ENCODE measurements at places on chromosomes 4 and X.

GRCh38 chrX:72495046-72495445, 77.6 kb downstream of the HDAC8 start:
- no peaks in the 10 kb centered on the region for H3K4me1 ChIP-seq
- DNase-seq = no peak
- H3K4me3 ChIP-seq = no peak overlapping the region
- peaks cover 7% of the 10 kb centered on the region for H3K27me3 ChIP-seq
- no peak overlapping the region for H3K27ac ChIP-seq

DNA sequence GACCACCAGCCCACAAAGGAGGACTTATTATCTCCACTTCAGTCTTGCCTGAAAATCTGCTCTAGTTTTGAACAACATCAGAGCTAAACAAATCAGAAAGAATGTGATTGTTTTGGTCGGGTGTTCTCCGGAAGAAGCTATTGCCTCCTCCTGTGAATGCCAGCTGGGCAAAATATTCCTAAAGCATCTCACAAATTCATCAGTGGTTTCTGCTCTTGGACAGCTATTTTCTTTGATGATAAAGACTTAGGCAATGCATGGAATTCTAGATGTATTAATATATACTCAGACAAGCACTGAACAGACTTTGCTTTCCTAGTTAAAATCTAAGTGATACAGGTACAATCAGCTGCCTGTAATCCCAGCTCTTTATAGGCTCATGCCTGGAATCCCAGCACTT, 71.8 kb downstream of the ASMT start:
- H3K27ac ChIP-seq = no peak overlapping the region
- no peak overlapping the region for H3K4me3 ChIP-seq
- DNase-seq = no peak
- peaks cover 12% of the 10 kb centered on the region for H3K36me3 ChIP-seq
- H3K4me1 ChIP-seq = peaks cover 15% of the 10 kb centered on the region
- no peaks in the 10 kb centered on the region for H3K27me3 ChIP-seq

- H3K4me3 ChIP-seq = no peak overlapping the region
- no peak overlapping the region for H3K27ac ChIP-seq
- H3K4me1 ChIP-seq = no peaks in the 10 kb centered on the region
- H3K27me3 ChIP-seq = no peaks in the 10 kb centered on the region
Measured at GRCh38 chrX:24838629-24839028, 144.9 kb downstream of the POLA1 start.

GRCh38 chrX:13473442-13474163, 95.8 kb upstream of the EGFL6 start:
- H3K27me3 ChIP-seq = peaks cover 17% of the 10 kb centered on the region
- peaks cover 12% of the 10 kb centered on the region for H3K4me1 ChIP-seq
- DNase-seq = peak; percentile 7
- H3K36me3 ChIP-seq = no peaks in the 10 kb centered on the region
- peak overlapping the region; percentile 69 for H3K4me3 ChIP-seq

DNA sequence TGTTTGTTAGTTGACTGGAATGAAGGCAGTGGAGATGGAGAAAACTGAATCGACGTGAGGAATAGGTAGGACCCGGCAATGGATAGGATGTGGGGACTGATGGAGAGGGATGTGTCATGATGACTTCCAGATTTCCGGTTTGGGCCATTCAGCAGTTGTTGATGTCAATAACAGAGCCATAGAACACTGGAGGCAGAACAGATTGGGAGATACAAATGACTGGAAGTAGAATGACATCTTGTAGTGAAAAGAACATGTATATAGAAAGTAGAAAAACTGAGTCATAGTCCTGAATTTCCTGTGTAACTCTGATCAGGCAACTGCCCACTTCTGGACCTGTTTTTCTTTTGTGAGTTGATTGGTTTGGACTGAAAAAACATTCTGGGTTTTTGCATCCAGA, 24.5 kb downstream of the CETN2 start:
- no peak overlapping the region for H3K27ac ChIP-seq
- no peak for DNase-seq
- peaks cover 53% of the 10 kb centered on the region for H3K27me3 ChIP-seq
- peaks cover 6% of the 10 kb centered on the region for H3K4me1 ChIP-seq

- peaks cover 18% of the 10 kb centered on the region for H3K27me3 ChIP-seq
- no peaks in the 10 kb centered on the region for H3K36me3 ChIP-seq
- peak overlapping the region; percentile 89 for H3K4me3 ChIP-seq
- H3K27ac ChIP-seq = no peak overlapping the region
Measured at GRCh38 chr4:55546506-55546755, 278 bp downstream of the CLOCK start.

DNA sequence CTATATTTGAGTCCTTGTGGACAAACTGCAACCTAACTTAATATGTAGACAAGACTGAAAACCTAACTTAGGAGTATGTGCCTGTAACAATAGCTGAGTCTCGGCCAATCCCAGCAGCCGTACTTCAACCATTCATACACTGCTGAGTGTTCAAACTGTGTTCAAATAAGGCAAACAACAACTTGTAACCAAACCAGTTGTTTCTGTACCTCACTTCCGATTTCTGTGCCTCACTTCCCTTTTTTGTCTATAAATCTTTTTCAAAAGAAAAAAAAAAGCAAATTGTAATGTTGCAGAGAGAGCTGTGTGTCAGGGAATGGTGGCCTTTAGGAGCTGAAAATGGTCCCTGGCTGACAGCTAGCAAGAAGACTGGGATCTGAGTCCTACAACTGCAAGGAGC, 46.0 kb downstream of the GEMIN8 start:
- H3K4me3 ChIP-seq = no peak overlapping the region
- H3K27me3 ChIP-seq = peaks cover 47% of the 10 kb centered on the region
- H3K4me1 ChIP-seq = peaks cover 13% of the 10 kb centered on the region
- no peaks in the 10 kb centered on the region for H3K36me3 ChIP-seq

DNA sequence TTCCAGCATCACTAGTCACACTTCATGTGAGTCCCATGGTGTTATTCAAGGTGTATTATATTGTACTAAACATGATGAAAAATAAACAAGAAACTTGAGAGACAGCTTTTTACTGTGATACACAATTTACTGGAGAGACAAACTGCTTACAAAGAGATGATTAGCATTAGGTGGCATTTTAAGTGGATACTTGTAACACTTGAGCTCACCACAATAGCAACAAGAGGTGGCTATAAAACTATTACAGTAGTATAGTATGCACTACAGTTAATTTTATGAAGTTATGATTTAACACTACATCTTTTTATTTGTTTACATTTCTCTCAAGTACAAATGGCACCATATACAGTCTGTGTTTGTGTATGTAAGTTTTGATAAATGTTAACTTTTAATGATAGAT, 246.6 kb downstream of the PARM1 start:
- no peaks in the 10 kb centered on the region for H3K4me1 ChIP-seq
- H3K4me3 ChIP-seq = no peak overlapping the region
- no peak for DNase-seq

GRCh38 chr4:151627491-151627890, 133.3 kb downstream of the GATB start:
- H3K4me3 ChIP-seq = no peak overlapping the region
- peaks cover 18% of the 10 kb centered on the region for H3K27me3 ChIP-seq
- H3K36me3 ChIP-seq = no peaks in the 10 kb centered on the region
- no peak for DNase-seq
- H3K4me1 ChIP-seq = no peaks in the 10 kb centered on the region
- H3K27ac ChIP-seq = no peak overlapping the region

- DNase-seq = no peak
- no peaks in the 10 kb centered on the region for H3K36me3 ChIP-seq
- no peak overlapping the region for H3K27ac ChIP-seq
- H3K4me1 ChIP-seq = no peaks in the 10 kb centered on the region
- no peaks in the 10 kb centered on the region for H3K27me3 ChIP-seq
Measured at GRCh38 chr4:115054836-115055235, 58.6 kb downstream of the NDST4 start.

- peaks cover 5% of the 10 kb centered on the region for H3K27me3 ChIP-seq
- H3K4me1 ChIP-seq = no peaks in the 10 kb centered on the region
- no peak for DNase-seq
- H3K36me3 ChIP-seq = no peaks in the 10 kb centered on the region
- H3K27ac ChIP-seq = no peak overlapping the region
- H3K4me3 ChIP-seq = no peak overlapping the region
Measured at GRCh38 chr4:118954246-118954645, 65.6 kb downstream of the SYNPO2 start.

GRCh38 chr4:139770361-139770760, 104.7 kb downstream of the MGST2 start:
- no peak overlapping the region for H3K4me3 ChIP-seq
- no peaks in the 10 kb centered on the region for H3K4me1 ChIP-seq
- no peak overlapping the region for H3K27ac ChIP-seq
- no peaks in the 10 kb centered on the region for H3K36me3 ChIP-seq
- no peak for DNase-seq
- no peaks in the 10 kb centered on the region for H3K27me3 ChIP-seq

DNA sequence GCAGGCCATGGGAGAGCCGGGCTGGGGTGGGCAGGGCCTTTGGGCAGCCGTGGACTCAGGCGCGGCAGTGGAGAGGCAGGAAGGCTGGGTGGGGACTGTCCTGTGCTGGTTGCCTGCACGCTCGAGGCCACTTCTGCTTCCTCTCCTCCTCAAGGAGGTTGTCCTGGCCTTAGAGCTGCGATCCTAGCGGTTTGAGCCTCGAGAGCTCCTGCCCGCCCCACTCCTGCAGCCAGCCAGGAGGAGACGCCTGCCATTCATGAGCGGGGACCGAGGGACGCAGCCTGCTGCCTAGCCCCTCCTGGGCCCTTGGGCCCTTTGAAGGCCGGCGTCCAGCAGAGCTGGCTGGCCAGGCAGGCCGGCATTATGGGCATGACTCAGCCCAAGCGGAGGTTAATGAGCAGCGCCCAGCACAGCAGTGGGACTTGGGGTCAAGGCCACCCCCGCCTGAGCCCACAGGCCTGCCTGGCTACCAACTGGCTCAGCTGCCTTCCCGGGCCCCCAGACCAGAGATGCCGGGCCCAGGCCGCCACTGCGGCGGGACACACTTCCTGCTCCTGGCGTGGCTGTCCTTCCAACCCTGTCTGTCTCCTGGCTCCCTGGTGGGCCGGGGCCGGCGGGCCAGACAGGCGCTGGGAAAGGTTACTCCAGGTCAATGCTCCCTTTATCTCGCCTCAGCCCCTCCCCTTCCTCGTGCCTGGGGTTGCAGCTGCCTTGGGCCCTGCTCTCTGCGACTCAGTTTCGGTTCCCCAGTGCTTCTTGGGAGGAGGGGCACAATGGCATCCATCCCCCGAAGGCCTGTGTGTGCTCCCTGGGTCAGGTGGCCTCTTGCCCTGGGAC, 1.8 kb downstream of the ABCD1 start:
- no peaks in the 10 kb centered on the region for H3K36me3 ChIP-seq
- H3K4me1 ChIP-seq = peaks cover 30% of the 10 kb centered on the region
- H3K4me3 ChIP-seq = peak overlapping the region; percentile 65

DNA sequence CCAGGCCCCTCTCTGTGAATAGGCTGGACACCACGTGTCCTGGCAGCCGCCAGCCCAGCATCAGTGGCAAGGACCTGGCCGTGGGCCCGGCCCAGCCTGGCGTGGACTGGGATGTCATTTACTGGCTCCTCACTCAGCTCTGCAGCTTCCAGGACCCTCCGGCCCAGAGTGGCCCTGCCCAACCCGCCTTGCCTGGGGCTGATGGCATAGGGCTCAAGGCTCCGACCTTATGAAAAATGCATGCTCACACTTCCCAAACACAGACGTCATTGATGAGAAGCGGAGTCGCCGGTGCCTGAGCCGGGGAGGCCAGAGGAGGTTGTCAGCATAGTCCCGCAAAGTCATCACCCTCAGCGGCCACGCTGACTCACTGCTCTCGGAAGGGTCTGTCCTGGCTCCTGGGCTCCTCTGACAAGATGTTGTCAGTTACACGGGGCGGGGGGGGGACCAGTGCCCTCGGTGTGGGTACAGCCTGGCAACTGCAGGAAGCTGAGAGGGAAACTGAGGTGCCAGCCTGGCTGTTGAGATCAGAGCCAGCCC, 14.3 kb downstream of the CFAP99 start:
- H3K4me3 ChIP-seq = no peak overlapping the region
- no peak overlapping the region for H3K27ac ChIP-seq
- DNase-seq = no peak
- no peaks in the 10 kb centered on the region for H3K4me1 ChIP-seq
- H3K27me3 ChIP-seq = no peaks in the 10 kb centered on the region

GRCh38 chr4:184472614-184473498, 1.5 kb downstream of the IRF2 start:
- H3K27ac ChIP-seq = peak overlapping the region; percentile 88
- peak overlapping the region; percentile 84 for H3K4me3 ChIP-seq
- DNase-seq = peak; percentile 83
- H3K27me3 ChIP-seq = no peaks in the 10 kb centered on the region

DNA sequence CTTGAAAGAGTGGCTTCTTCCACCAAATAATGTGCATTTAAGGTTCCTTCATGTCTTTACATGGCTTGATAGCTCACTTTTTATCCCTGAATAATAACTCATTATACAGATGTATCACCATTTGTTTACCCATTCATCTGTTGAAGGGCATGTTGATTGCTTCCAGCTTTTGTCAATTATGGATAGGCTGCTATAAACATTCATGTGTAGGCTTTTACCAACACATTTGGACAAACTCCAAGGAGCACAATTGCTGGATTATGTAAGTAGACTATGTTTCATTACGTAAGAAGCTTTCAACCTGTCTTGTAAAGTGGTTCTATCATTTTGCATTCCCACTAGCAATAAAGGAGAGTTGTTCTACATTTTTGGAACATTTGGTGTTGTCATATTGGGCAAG, 2637.0 kb downstream of the PCDH7 start:
- H3K27me3 ChIP-seq = no peaks in the 10 kb centered on the region
- H3K36me3 ChIP-seq = no peaks in the 10 kb centered on the region
- DNase-seq = no peak
- H3K4me3 ChIP-seq = no peak overlapping the region

GRCh38 chr4:147163311-147163710, 217.6 kb upstream of the TTC29 start:
- DNase-seq = no peak
- H3K4me3 ChIP-seq = no peak overlapping the region
- H3K27ac ChIP-seq = no peak overlapping the region
- H3K4me1 ChIP-seq = no peaks in the 10 kb centered on the region
- H3K36me3 ChIP-seq = no peaks in the 10 kb centered on the region

DNA sequence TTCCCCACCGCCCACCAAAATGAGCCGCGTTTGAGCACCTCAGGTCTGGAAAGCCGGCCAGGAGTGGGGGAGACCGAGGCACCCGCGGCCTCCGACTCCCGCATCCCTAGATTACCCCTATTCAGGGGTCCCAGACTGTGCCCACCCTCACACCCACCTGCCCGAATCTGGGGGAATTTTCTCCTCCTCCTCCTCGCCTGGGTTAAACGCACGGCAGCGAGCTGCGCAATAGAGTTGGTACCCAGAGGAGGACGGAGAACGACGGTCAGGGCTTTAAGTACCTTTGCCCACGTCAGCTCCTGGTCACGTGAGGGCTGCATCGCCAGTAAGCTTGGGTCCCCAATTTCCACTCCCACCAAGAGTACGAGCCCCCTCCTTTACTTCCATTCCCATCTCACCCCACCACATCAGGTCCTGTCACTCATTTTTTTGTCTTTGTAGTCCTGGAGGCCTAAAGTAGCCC, at the start of gene ARMCX2:
Gene ARMCX2, minus strand, starts transcription at position 250 of the 463 bp plus-strand sequence. CDS start 2,262 bp downstream, outside the sequence.
- H3K36me3 ChIP-seq = no peaks in the 10 kb centered on the region
- peak; percentile 15 for DNase-seq
- peak within 1 kb of the TSS; percentile 33 for H3K27ac ChIP-seq

GRCh38 chr4:188109157-188109755, at the start of gene TRIML2:
TRIML2 (minus strand) TSS chr4:188109603; CDS start chr4:188105368, 4,235 bp downstream.
- DNase-seq = no peak
- no peaks in the 10 kb centered on the region for H3K4me1 ChIP-seq
- no peak within 1 kb of the TSS for H3K27ac ChIP-seq
- H3K36me3 ChIP-seq = no peaks in the 10 kb centered on the region

All from activated T-cell treated with anti-CD3 and anti-CD28 coated beads, Interleukin-2, amount 50 U/mL, for 72 hours (primary cell).